GM18507 (cell line): ENCODE measurements at places on chromosomes 5 and 9.

- DNase-seq = no peak
These were observed 23.6 kb upstream of the TNFSF8 start for GRCh38 chr9:114953959-114954358.

GRCh38 chr9:124110307-124110915 is 98.8 kb downstream of the LHX2 start:
- peak; percentile 32 for DNase-seq

DNA sequence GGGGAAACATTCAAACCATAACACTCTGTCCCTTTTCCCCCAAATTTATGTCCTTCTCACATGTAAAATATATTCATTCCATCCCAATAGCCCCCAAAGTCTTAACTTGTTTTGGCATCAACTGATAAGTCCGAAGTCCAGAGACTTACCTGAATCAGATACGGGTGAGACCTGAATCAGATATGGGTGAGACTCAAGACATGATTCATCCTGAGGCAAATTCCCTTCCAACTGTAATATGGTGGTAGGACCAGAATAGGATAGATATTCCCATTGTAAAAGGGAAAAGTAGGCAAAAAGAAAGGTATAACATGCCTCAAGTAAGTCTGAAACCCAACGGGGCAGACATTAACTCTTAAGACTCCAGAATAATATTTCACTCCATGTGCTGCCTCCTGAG is 115.6 kb upstream of the CKMT2 start:
- DNase-seq = no peak

- no peak for DNase-seq
These were observed 119.8 kb upstream of the TBC1D2 start for GRCh38 chr9:98375138-98375726.

DNA sequence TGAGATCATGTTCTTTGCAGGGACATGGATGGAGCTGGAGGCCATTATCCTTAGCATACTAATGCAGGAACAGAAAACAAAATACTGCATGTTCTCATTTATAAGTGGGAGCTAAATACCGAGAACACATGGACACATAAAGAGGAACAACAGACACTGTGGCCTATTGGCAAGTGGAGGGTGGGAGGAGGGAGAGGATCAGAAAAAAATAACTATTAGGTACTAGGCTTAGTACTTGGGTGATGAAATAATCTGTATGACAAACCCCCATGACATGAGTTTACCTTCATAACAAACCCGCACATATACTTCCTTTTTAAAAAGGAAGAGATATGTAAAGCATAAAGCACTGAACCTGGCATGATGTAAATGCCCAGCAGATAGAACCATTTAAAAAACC is 99.0 kb downstream of the MEGF10 start:
- DNase-seq = no peak

DNA sequence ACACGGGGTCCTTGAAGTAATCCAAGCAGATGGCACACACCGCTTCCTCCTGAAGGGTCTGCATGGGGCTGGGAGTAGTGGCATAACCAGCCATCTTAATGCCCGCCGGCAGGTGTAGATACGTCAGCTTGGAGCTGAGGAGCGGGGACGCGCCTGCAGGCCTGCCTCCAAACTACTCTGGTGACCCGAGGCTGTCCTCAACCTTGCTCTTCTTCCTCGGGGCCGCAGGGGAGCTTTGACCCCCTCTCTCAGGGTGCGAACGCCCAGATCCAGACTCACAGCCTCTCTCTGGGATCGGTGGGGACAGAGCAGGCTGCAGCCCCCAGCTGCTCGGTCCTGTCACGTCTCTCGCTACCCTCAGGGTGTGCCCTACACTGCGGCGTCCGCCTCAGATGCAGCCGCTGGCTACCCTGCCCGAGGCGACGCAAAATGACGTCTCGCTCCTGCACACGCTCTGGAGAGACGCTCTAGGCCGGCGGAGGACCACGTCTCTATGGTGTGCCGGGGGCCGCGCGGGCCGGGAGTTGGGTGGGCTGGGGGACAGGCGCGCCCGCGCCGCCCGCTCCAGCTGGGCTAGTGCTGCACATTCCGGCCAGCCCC is at the start of gene TRIM52:
TRIM52 (minus strand) TSS at position 424 of the 600 bp plus-strand sequence; CDS start at position 94, 330 bp downstream.
- DNase-seq = peak; percentile 80

DNA sequence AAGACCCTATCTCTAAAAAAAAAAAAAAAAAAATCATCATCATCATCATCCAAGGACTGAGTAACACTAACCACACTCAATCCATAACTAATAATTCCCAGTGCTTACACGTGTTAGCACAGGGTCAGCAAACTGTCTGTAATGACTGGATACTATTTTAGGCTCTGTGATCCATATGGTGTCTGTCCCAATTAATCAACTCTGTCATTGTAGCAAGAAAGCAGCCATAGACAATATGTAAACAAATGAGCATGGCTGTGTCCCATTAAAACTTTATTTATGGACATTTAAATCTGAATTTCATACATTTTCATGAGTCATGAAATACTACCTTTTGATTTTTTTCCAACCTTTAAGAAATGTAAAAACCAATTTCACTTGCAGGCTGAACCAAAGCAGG is 148.4 kb downstream of the SIL1 start:
- DNase-seq = no peak

- no peak for DNase-seq
These were observed 12.3 kb downstream of the TLE4 start for GRCh38 chr9:79583952-79584654.

GRCh38 chr5:14674983-14675854 is 10.7 kb downstream of the OTULIN start:
- no peak for DNase-seq

GRCh38 chr9:13932528-13933267 is 381.2 kb downstream of the NFIB start:
- no peak for DNase-seq

DNA sequence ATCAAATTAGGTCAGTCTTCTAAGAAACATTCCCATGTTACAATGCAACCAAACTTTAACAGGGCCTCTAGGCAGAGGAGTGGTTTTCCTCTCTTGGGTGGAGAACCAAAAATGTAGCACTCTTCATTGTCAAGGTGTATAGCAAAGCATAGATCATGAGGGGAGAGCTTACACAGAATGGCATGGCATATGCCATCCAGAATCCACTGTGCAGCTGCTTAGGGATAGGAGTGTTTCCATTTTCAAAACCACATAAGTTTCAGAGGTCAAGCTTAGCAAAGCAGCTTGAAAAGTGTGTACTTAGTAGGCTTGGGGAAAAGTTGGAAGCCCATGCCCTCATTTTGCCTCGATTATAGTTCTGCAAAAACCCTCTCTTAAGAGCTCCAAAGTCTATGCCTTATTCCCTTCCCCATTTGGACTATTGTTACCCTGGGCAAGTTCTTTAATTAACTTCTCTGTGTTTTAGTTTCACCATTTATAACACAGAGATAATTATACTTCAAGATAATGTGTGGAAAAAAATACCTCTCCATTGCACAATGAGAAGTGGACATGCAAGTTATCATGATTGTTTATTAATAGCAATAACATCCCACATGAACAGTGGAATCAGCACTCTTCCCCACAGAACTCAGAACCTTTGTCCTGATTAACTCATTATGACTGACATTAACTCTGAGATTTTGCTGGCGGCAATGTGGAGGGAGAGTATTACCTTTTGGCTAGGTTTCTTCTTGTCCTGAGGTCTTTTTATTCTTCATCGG is 398.9 kb upstream of the WWC1 start:
- DNase-seq = no peak

GRCh38 chr5:102583276-102584124 is 84.7 kb upstream of the SLCO6A1 start:
- DNase-seq = no peak

DNA sequence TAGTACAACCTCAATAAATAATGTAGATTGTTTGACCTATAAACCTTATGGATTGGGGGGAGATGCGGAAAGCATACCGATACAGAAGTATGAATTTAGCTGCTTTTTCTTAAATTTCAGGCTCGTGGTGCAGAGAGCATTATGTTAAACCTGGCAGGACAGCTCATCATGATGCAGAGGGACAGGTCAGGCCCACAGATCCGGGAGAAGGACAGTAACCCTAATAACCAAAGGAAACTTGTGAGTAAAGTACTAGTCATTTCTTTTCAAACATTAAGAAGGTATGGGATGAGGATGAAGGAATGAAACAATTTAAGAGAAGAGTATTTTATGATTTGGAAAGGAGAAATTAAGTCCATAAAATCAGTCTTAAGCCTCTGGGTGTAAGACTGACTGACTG is 70.5 kb downstream of the ERMP1 start:
- no peak for DNase-seq

- no peak for DNase-seq
These were observed 319.3 kb upstream of the ZNF608 start for GRCh38 chr5:125065741-125066140.

- DNase-seq = no peak
These were observed 150.3 kb downstream of the CDH18 start for GRCh38 chr5:19837536-19838174.

DNA sequence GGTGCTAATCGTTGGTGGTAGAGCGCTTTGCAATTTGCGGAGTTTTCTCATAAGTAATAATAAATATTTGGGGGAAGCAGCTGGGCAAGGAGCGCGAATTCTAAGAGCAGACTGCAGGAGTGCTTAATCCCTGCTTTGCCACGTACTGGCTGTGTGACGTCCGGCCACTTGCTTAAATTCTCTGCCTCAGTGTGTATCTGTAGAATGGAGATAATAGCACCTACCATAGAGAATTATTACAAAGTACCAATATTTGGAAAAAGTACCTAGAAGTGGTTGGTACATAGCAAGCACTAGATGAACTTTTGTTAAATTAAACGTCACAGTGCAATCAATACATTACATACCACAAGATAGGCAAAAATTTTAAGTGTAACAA is 598 bp upstream of the TMED7 start:
- no peak for DNase-seq

GRCh38 chr5:179404321-179405053 is 59.2 kb upstream of the ADAMTS2 start:
- DNase-seq = no peak

DNA sequence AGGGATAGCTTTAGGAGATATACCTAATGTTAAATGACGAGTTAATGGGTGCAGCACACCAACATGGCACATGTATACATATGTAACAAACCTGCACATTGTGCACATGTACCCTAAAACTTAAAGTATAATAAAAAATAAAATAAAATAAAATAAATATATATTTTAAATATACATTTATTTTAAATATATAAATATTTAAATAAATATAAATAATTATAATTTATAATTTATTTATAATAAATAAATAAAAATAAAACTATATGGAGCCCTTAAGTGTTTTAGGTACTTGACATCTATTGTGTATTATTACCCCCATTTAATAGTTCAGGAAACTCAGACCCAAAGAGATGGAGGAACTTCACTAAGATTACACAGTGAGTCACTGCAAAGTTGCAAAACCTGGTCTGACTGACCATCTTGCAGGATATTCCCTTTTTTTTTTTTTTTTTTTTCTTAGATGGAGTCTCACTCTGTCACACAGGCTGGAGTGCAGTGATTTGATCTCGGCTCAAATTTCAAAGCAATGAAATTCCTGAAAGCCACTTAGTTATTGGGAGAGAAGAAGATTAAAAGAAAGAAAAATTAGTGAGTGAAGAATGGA is 5.8 kb upstream of the C5orf52 start:
- DNase-seq = no peak

DNA sequence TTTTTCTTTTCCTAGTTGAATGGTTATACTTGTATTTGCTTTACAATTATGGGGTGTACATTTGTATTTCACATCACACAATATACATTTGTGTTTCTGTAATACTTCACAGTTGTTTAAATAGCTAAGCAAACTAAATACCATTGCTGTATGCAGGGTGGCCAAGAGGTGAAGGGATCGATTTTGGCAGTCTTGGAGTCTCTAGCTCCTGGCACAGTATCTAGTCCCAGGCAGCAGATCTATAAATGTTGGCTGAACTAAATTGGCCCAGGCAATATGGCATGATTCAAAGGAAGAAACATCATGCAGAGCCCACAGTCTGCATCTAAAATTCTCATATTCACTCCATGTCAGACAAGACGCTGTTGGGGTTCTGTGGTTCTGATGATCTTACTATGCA is 110.1 kb upstream of the GPBP1 start:
- no peak for DNase-seq
